ENCODE measurements at places on chromosomes 2 and 18.

DNA sequence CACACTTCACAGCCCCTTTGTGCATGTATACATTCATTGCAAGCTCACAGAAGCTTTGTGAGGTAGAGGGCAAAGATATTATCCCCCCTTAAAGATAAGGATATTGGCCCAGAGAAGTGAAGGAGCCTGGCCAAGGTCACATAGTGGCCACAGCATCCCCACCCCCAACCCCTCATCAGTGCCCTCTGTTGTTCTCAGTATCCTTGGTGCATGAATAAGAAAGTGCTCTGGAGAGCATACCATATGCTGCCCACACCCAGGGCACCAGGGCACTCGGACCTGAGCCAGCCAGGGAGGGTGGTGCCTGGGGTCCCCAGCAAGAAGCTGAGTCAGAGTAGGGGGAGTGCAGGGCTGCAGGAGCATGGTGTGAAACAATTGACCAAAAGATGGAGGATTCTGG, 3.3 kb downstream of the DYSF start:
- no peak for DNase-seq

- DNase-seq = no peak
Observed at GRCh38 chr2:102892698-102893310, 131.0 kb downstream of the TMEM182 start.

GRCh38 chr2:120470041-120470965, 124.4 kb downstream of the INHBB start:
- DNase-seq = no peak

GRCh38 chr2:228469721-228470120, 288.2 kb upstream of the SPHKAP start:
- DNase-seq = no peak

- DNase-seq = no peak
Observed at GRCh38 chr2:230552181-230552580, 136.2 kb downstream of the SP100 start.

DNA sequence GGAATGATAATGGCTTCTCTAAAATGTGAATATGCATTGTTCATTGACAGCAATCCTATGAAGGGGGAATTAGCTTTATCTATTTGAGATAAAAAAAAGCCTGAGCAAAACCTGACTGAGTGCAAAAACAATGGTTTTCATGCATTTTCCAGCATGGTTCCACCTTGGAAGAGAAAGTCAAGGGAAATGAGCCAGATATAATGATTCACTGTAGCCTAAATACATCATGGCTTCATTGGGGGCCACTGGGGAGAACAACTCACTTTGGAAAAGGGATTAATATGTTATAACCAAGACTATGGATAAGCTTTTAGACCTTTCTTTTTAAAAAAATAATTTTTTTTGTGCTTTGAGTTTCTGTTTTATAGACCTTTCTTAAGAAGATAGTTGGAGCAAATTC, 679.7 kb downstream of the NYAP2 start:
- DNase-seq = no peak

- no peak for DNase-seq
Observed at GRCh38 chr2:224646242-224646846, 61.2 kb upstream of the CUL3 start.

GRCh38 chr2:4518596-4518995, 815.2 kb downstream of the DCDC2C start:
- no peak for DNase-seq

GRCh38 chr2:46816846-46817726, 98.5 kb downstream of the MCFD2 start:
- no peak for DNase-seq

DNA sequence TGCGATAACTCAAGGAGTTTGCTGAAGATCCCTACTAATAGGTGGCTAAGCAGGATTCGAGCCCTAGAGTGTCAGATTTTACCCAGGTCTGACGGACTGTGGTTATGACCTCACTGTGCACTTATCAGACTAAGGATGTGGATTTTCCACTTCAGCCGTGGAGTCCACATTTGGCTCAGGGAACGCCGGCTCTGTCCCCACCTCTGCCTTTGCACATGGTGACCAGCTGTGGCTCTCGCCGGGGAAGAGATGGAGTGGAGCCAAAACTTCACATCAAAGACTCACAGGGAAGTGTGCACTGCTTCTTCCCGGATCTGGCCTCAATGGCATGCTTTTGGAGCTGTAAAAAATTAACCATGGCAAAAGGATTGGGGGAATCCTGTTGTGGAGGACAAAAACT, 249.3 kb upstream of the APCDD1 start:
- no peak for DNase-seq

DNA sequence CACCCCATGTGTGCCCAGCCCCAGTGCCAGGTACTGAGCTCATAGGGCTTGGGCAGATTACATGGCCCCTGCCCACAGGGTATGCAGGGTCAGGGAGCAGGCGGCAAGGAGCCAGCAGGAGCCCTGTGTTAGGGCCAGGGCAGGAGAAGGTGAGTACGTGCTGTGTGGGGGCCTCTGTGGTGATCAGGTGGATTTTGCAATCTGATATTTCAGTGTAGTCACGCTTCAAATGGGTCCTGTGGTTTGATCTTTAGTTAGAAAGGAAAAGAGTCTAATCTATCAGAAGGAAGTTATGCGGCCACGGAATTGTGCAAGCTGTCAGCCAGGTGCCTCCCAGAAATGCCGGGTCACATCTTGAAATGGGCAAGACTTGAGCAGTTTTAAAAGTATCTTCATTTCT, 13.9 kb downstream of the UBE2F start:
- DNase-seq = no peak

DNA sequence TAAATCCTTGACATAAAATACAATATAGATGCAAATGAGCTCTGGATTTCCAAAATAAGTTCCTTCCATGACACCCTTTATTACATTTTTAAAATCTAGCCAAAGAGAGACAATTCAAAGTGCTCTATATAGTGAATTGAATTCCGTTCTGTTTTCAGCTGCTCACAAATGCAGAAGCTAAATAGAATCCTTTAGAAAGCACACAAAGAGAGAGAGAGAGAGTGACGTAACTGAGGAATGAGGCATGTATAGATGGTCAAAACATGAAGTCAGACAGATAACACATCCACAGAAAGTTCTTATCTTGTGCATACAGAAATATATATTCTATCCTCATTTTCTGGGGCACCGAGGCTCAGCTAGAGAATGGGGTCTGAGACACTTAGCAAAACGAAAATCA, 344.7 kb upstream of the NETO1 start:
- no peak for DNase-seq

GRCh38 chr18:21684731-21685130, 19.8 kb downstream of the ABHD3 start:
- DNase-seq = no peak

DNA sequence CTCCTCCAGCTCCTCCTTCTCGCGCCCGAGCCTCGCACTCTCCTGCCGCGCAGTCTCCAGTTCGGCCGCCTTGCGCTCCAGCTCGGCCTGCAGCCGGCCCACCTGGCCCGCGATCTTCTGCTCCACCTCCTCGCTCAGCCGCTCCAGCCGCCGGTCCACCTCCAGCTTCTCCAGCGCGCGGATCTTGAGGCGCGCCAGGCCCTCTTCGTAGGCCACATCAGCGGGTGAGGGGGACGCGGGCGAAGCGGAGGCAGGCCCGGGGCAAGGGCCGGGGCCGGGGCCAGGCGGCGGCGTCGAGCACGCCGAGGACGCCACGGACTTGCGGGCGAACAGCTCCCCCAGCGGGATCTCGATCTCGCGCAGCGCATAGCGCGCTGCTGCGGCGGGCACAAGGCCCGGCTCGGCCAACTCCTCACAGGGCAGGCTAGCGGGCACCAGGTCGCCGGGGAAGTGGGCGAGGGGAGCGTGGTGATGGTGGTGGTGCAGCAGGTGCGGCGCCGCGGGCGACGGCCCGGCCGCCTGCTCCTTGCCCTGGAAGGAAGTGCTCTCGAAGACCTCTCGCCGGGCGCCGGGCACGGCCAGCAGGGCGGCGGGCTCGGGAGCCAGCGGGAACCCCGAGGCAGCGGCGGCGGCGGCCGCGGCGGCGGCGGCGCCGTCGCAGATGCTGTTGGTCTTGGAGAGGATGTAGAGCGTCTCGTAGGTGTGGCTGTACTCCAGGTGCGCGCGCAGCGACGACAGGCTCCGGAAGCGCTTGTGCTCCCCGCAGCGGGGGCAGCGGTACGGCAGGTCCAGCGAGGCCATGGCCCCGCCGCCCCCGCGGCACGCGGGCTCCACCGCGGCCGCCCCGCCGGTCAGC, 15.2 kb downstream of the FBXO41 start:
- DNase-seq = peak; percentile 71

DNA sequence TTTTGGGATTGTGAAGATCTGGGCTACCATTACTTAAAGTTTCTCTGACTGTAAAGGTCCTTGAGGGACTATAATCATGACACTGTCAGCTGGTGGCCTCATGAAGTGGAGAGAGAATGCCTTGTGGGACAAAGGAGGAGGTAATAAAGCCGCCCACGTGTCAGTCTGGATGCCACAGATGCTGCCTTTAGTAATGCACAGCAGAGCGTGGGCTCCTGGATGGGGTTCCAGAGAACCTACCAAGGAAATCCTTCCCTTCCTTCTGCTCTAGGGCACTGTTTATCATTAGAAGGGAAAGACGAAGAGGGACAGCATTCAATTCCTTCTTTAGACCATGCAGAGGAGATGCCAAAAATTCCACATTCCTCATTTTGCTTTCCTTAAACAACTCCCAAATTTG, 63.5 kb downstream of the COL5A2 start:
- DNase-seq = no peak

- no peak for DNase-seq
Observed at GRCh38 chr2:42949125-42949524, 156.7 kb upstream of the HAAO start.

DNA sequence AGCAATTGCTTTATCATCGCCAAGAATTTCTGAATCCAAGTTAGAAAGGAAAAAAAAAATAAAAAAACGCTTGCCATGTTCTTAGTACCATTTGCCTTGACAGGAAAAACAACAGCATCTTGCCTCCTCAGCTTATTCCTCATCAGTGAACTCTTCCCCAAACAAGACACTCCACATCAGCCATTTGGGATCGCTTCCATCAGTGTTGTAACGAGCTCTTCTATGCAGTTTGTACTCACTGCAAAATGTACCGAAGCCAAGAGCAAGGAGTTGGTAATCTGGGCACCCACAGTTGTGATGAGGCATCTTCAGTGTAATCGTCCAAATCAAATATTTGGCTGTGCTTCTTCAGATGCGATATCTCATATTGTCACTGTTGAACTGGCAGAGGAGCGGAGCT, 503.7 kb downstream of the TMEM182 start:
- DNase-seq = no peak

GRCh38 chr18:74598350-74599001, 806 bp downstream of the ZNF407 start:
- peak; percentile 52 for DNase-seq

Data from effector memory CD4-positive, alpha-beta T cell (primary cell).